ENCODE measurements at places on chromosomes 4 and X. TPM values are rescaled to one million over a fixed set of nuclear protein-coding genes. Genes with fewer than 3 reads are reported as not detected.

Gene ADH6
- total RNA-seq = not detected

Gene HSFX2
- total RNA-seq = not detected

Gene CAPN6
- 0.16 TPM for total RNA-seq

Gene CC2D2A
- 17.4 TPM for total RNA-seq

Gene CRMP1
- total RNA-seq = 0.12 TPM

Gene ADH7
- 2.1 TPM for total RNA-seq

Gene ARMCX2
- total RNA-seq = 86.7 TPM

Gene STK26
- 6.8 TPM for total RNA-seq

Gene FAM47E
- 0.97 TPM for total RNA-seq

Gene SSX2
- total RNA-seq = not detected

Gene AKAP17A
- 26.6 TPM for total RNA-seq

Gene TMPRSS11F
- total RNA-seq = not detected

Gene NCAPG
- total RNA-seq = 3.6 TPM

Gene GABRQ
- total RNA-seq = 0.24 TPM

Gene GLRA2
- total RNA-seq = not detected

Gene PRDX4
- total RNA-seq = 164 TPM

Gene STOX2
- total RNA-seq = 0.49 TPM

Gene AMBN
- total RNA-seq = not detected

Gene MAGEA8
- not detected for total RNA-seq

Gene KIT
- 3.3 TPM for total RNA-seq

Gene CLCN4
- 5.0 TPM for total RNA-seq

Gene RHOXF2B
- total RNA-seq = not detected

Gene PROM1
- under 0.01 TPM for total RNA-seq

Gene PCDH19
- total RNA-seq = 0.85 TPM

Gene NDST4
- under 0.01 TPM for total RNA-seq

Gene IDUA
- 15.8 TPM for total RNA-seq

Gene GAGE12F
- total RNA-seq = not detected

Gene ADH1A
- total RNA-seq = not detected

Gene RPS6KA6
- total RNA-seq = 4.0 TPM

Gene NRK
- 2.4 TPM for total RNA-seq

Gene GAGE2A
- not detected for total RNA-seq

Gene GATA1
- not detected for total RNA-seq

Gene FAM47A
- total RNA-seq = not detected
